SW480 (cell line): ENCODE measurements at places on chromosomes 7 and 10.
A peak's percentile ranks its signal among the peaks of the same experiment; 100 is the strongest.

- DNase-seq, result peak; percentile 53
Measured at GRCh38 chr10:60611291-60611747, 167.0 kb upstream of the CDK1 start.

DNA sequence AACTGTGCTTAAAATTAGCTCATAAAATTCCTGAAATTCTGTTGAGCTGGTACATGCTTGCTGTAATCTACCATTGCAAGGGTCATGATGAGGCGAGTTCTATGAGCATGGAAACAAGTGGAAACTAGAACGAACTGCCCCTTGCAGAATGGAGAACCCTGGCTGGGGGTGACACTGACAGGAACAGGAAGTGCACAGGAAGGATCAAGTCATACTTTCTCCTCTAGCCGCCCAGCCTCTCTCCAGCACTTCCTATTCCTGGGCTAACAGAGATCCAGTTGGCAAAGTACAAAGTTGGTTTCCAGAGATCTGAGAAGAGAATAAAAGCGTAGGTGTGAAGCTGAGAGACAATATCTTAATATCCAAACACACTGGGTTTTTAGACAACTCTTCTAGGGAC is 414.2 kb upstream of the PODXL start:
- DNase-seq, result no peak

DNA sequence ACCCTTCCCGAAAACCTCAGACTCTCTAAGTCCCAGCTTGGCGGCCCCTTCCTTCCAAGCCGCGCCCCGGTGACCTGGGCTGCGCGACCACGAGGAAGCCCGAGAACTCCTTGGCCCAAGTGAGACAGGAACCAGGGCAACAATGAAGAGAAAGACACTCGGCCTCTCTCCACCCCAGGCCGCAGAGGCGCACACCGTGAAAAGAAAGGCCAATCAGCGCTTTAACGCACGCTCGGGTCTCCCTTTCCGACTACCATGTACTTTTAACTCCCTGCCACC is 166.4 kb upstream of the PPP1R3A start:
- DNase-seq, result no peak

GRCh38 chr10:59012839-59013238 is 163.6 kb upstream of the PHYHIPL start:
- DNase-seq, result peak; percentile 5

DNA sequence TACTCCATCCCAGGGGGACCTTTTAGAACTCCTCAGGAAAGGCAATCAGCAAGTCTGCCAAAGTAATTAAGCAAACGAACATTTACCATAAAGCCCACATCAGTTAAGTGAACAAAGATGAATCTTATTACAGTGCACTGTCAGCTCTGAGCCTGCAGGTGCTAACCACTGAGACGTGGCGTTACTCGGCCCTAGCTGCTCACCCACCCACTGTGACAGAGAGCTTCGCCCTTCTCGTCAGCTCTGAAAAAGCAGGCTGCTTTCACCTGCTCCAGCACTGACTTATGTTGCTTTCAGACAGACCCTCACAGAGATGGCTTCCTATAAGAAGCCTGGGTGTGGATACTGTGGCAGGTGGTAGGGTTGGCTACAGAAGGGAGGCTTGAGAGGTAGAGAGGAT is 57.7 kb upstream of the KCNIP2 start:
- no peak for DNase-seq

DNA sequence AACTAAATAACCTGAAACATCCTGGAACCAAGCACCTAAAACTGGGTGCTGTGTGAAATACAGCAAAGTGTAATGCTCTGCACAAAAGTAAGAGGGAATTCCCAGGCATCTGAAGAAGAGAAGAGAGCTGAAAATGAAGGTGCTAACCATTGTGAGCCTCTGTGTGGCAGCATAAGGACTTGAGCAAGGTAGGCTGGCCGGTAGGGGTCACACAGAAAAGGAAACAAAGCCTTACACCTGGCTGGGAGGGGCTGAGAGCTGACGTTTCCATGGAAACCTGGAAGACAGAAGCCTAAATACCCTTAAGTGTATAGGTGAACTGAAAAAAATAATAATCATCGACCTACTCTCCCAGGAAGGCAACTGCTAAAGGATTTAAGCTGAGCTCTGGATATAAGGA is 48.6 kb downstream of the CUL1 start:
- DNase-seq, result no peak

DNA sequence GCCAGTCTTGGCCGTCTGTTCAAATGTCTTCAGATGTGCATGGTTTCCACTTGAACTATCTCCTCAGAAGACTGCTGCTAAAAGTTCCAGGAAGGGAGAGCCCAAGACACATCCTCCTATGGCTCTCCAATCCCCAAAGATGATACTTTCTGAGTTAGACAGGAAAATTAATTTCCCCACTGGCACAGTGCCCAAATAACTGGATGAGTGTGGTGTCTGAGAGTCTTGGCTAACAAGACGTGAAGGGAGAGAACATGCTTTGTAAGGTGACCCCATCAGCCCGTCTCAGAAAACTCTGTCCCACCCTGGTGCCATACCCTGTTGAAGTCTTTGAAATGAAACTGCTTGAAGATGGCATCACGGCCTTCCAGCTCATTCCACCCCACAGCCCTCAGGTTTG is 2.9 kb downstream of the PCBD1 start:
- DNase-seq, result no peak

DNA sequence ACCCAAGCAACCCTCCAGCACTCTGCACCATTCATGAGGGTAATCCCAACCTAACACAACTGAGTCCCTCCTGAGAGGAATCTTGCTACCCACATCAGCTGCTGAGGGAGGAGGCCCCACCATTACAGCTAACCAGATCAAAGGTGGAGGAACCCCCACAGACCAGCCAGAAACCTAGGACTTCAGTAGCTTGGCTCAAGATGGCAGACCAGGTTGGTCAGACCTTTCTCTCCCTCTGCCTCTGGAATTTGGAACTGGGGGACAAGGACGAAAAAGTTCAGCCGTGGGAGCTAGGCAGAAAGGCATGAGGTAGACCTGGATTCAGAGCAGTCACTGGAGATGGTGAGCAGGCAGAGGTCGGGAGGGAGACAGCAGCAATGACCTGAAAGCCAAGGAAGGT is 101.3 kb upstream of the CACUL1 start:
- no peak for DNase-seq

GRCh38 chr7:39811161-39811614 is 138.9 kb upstream of the CDK13 start:
- peak; percentile 41 for DNase-seq
